Kidney epithelial cell (primary cell): ENCODE measurements at places on chromosomes 3 and 15.

- no peak for DNase-seq
These were observed 4.5 kb downstream of the LRRC31 start for GRCh38 chr3:169865176-169865767.

GRCh38 chr15:90478846-90479481 is 50.8 kb upstream of the CRTC3 start:
- no peak for DNase-seq

DNA sequence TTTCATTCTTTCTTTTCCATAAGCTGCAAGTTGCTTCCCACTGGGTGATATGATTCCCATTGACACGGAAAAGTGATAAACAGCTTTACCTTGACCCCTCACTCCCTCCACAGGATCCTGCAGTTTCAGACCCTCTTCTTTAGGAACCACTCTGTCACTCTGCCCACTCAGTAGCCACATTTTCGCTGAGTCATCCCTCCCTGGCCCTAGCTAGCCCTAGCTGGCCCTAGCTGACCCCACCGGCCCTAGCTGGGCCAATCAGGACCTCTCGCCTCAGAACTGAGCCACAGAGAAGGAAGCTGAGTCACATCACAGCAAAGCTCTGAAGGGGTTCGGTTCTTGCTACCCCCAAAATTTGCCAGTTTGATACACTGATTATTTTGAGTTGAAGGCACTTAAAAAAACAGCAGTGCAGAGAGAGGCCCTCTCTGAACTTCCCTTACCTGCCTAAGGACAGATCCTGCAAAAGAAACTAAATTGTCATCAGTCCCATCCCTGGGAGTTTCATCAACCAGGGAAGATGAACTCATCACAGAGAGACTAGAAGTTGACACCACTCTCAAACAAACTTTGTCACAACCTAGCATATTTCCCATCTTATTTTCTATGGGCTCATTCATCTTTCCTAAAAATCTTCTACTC is 233.5 kb upstream of the PROK2 start:
- no peak for DNase-seq

DNA sequence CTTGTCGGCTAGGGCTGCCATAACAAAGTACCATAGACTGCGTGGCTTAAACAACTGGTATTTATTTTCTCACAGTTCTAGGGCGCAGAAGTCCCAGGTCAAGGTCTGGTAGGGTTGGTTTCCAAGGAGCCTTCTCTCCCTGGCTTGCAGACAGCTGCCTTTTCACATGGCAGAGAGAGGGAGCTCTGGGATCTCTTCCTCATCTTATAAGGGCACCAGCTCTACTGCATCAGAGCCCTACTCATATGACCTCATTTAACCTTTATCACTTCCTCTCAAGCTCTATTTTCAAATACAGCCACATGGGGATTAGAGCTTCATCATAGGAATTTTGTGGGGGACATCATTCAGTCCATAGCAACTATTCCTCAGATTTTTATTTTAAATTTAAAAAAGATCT is 17.6 kb upstream of the PAQR9 start:
- no peak for DNase-seq

DNA sequence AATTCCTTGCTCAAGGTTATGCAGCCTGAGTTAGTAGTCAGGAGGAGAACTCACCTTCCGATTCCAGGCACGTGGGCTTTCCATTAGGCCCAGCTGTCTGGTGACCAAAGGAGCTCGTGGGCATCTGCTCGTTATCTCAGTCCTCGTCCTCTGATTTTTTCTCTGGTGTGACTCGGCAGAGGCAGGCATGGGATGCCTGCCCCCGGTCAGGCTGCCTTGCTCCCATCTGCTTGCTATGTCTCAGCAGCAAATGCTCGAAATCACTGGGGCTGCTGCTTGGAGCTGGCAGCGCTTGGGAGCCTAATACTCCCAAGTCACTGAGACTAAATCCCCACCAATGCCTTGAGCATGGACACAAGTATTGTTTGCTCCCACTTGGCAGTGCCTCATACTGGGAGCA is 84.5 kb upstream of the NMNAT3 start:
- no peak for DNase-seq
